ENCODE measurements at places on chromosomes 13 and 19.

DNA sequence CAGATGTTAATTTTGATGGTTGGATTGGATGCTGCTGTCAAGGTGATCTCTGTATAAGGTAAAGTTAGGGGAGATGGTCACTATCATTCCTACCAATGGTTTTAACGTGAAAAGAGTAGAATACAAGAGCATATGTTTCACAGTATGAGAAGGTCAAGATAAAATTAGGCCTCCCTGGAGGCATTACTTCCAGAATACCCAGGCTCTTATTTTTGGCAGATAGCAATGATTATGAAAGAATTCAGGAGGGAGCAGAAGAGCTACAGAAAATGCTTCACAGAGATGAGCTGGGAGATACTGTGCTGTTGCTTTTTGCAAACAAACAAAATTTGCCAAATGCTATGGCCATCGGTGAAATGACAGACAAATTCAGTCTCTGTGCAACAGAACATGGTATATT, 547.5 kb upstream of the SPRY2 start:
- DNase-seq: no peak

DNA sequence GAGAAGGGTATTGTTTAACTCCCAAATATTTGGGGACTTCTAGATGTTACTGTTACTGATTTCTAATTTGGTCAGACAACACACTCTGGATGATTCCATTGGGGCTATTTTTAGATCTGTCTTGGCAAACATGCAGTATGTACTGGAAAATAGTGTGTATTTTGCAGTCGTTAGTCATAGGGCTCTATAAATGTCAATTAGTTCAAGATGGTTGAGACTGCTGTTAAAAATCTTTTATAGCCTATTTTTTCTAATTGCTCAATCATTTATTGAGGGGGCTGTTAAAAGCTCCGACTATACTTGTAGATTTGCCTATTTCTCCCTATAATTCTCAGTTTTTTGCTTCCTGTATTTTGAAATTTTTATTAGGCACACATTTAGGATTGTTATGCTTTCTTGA, 31.4 kb downstream of the PPP5C start:
- DNase-seq: no peak

- no peak for DNase-seq
Measured at GRCh38 chr19:34075661-34076091, 96.6 kb upstream of the LSM14A start.

DNA sequence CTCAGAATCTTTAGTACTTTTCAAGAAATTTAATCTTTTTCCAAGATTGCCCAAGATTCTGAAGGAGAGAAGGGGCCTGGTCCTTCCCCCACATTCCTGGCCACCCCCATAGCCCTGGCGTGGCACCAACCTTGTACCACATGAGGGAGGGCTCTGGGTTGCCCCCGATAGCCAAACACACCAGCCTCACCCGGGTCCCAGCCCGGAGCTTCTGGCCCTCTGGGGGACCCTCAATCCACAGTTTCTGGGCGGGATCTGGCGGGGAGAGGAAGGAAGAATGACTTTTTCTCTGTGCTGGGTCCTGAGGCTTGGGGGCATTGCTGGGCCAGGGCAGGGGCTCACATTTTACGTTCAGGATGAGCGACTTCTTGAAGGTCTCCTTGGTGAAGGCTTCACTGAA, 4.4 kb downstream of the NPHS1 start:
- no peak for DNase-seq

- no peak for DNase-seq
Measured at GRCh38 chr19:39603825-39604224, 1.5 kb downstream of the LGALS13 start.

- no peak for DNase-seq
Measured at GRCh38 chr13:73198991-73199411, 140.2 kb downstream of the KLF5 start.

DNA sequence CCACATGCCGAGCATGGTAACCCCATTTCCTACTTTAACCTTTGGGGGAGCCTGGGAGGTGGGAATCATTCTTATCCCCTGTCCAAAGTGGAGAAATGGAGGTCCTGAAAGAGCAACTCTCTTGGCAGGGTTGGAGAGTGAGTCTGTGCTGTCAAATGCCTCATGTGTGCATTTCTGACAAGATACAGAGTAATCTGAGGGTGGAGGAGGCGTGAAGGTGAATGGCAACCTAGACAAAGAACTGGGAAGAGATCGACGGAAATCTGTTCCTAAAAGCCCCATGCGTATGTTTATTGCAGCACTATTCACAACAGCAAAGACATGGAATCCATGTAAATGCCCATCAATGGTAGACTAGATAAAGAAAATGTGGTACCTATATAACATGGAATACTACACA, 63.8 kb upstream of the USP29 start:
- DNase-seq: no peak

DNA sequence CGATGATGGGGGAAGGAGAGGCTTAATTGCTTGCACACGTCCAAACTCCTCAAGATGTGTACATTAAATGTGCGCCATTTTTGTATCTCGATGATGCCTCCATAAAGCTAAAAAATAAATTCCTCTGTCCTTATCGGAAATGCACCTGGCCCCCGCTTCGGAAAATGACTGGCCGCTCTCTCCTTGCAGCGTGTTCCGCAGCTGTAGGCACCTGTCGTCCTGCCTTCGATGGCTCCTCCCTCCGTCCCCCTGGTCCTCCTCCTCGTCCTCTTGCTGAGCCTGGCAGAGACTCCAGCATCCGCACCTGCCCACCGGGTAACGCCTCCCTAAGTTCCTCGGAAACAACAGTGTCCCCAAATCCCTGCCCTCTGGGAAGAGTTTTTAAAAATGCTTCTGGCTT, 1.1 kb downstream of the GALP start:
- no peak for DNase-seq

- peak; percentile 33 for DNase-seq
Measured at GRCh38 chr13:35724446-35724845, 248.0 kb upstream of the MAB21L1 start.

- no peak for DNase-seq
Measured at GRCh38 chr13:99417201-99418102, 83.8 kb upstream of the TM9SF2 start.

- no peak for DNase-seq
Measured at GRCh38 chr13:73069206-73069805, 10.5 kb downstream of the KLF5 start.

- peak; percentile 76 for DNase-seq
Measured at GRCh38 chr19:49155005-49155819, at the start of gene HRC. TSS of gene HRC (minus strand) at chr19:49155396. CDS start at chr19:49155237, 159 bp downstream.

- DNase-seq: no peak
Measured at GRCh38 chr19:38809592-38810252, 3.0 kb downstream of the LGALS4 start.

DNA sequence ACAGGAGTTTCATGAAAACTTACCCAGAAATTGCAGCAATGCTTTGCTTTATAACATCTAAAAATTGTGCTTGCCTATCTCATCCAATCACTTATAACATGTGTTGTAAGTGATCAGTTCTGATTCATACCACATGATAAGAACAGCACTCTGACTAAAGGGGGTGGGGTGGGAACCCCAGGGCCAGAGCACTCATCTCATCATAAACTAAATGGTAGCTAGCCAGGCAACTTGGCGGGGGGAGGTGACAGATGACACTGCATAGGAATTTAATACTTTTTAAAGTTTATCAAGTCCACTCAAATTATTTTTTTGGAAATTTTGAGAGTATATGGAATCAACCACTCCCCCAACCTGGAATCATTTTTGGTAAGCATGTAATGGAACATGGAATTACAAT, 42.1 kb downstream of the FOXO1 start:
- DNase-seq: no peak

- DNase-seq: peak; percentile 30
Measured at GRCh38 chr13:97976610-97977521, 23.4 kb downstream of the IPO5 start.

DNA sequence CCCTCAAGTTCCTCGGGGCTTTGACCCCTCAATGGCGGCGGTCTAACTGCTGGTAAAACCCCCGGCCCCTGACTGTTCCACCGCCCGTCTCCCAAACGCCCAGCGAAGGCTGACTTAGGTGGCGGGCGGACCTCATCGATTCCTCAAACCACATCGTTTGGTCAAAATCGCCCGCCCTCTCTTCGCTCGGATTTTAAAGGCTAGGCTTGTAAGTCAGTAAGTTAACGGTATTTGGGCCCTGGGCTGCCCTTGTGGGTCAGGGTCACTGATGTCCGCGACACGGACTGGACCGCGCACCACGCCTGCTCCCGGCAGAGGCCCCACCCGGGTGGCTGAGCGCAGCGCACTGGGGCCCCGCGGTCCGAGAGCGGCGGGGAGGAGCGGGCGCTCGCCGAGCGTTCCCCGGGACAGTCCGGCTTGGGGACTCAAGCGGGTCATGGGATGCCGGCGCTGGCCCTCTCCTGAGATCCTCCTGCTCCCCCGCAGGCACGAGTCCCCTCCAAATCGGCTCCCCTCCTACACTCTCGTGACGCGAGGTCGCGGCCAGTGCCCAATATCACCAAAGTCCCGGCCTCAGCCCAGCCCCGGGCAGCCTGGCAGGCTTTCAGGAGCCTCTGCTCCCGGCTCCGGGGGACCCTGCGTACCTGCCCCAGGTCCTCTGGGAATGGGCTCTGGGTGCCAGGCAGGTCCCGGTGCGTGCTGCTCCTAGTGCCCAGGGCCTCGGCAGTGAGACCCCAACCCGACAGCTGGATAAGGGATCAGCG, 1.0 kb downstream of the FLT1 start:
- no peak for DNase-seq

DNA sequence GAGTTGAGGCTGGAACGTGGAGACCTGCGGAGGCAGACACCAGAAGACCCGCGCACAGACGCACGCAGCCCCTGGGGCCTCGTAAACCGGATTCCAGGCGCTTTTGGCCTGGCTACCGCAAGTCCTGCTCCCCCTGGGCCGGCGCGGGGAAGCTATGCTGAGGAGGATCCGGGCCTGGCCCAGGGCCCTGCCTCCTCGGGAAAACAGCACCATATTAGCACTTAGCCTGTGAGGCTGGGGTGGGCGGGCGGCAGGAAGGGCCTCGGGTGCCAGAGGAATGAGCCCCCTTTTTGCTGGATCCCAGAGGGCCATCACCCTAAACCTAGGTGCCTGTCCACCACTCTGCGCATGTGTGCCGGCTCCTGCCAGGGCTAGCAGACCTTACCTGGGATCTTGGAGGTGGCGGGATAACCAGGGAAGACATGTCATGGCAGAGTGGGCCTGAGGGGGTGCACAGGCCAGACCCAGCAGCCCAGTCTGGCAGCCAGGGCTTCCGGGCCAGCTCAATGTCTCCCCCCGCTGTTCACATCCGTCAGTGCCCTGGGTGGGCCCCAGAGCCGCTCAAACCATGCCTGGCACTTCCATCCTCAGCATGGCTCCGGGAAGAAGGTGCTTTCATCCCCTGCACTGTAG, 7.3 kb downstream of the ELOF1 start:
- no peak for DNase-seq

GRCh38 chr19:35608251-35608650, 4.3 kb upstream of the HAUS5 start:
- DNase-seq: no peak

DNA sequence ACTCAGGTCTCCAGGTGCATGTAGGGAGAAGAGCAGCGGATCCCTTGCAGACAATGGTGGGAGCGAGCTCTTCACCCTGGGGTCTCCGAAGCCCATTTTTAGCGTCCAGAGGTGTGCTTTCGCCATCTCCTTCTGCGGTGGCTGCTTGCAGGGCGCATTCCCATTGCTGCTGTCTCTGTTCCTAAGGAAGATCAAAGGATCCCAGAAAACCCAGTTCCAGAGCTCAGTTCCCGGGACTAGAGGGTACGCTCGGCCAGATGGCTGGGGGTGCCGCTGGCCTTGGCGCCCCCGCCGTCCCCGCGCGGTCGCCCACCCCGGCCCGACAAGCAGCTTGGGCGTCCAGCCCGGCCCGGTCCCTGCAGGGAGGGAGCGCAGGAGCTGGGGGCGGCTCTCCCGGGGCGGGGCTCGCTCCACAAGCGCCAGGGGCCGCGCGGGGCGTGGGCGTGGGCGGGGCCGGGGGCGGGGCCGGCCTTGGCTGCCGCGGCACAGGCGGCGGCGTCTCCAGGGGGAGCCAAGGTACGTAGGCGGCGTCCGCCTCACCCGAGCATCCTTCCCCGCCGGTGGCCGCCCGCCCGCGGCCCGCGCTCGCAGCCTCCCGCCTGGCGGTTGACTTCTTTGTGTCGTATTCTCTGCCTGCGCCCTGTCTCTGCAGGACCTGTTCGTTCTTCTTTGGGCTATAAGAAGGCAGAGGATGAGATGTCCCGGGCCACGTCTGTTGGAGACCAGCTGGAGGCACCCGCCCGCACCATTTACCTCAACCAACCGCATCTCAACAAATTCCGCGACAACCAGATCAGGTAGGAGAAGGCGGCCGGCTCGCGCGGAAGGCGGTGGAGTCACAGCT, 96.8 kb downstream of the ATP8A2 start:
- DNase-seq: peak; percentile 39

- DNase-seq: no peak
Measured at GRCh38 chr19:34523408-34523807, 41.9 kb downstream of the WTIP start.

GRCh38 chr13:110249326-110249725, 57.6 kb downstream of the COL4A1 start:
- DNase-seq: no peak

DNA sequence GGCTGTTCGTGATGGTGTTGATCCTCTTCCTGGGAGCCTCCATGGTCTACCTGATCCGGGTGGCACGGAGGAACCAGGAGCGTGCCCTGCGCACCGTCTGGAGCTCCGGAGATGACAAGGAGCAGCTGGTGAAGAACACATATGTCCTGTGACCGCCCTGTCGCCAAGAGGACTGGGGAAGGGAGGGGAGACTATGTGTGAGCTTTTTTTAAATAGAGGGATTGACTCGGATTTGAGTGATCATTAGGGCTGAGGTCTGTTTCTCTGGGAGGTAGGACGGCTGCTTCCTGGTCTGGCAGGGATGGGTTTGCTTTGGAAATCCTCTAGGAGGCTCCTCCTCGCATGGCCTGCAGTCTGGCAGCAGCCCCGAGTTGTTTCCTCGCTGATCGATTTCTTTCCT, 12.2 kb upstream of the C19orf33 start:
- no peak for DNase-seq

DNA sequence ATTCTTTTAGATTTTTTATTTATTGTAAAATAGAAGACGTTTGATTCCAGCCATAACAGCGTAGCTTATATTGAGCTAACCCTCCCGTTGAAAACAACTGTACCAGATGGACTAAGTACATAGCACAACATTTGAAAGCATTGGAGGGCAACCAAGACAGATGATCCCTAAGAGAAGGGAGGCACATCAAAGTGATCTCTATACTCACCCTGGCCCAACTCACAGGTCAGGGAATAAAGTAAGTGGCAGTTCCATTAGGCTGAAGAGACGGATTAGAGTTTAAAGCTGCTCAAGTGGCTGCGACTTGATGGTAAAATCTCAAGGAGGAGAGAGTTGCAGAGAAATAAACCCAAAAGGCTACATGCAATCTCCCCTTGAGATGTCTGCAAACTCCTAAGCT, 65.1 kb upstream of the ITM2B start:
- no peak for DNase-seq

GRCh38 chr13:30341815-30342570, 34.6 kb upstream of the KATNAL1 start:
- DNase-seq: peak; percentile 16

DNA sequence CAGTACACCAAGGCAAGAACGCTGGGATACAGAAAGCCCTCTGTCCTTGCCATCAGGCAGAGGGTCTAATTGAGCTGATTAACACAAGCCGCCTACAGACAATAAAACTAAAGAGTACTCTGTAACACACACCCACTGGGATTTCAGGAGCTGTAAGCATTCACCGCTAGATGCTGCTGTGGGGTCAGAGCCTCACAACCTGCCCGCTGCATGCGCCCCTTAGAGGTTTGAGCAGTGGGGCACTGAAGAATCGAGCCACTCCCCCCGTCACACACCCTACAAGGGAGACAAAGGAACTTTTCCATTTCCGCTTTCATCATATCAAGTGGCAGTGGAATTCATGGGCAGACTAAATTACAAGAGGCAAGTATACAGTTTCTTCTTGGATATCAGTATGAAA, 1080.6 kb downstream of the PCDH17 start:
- peak; percentile 3 for DNase-seq
